NCI-H2081 treated with DMSO at 0.1 percent for 48 hours (cell line): ENCODE measurements at places on chromosomes 5 and 9.

- no peak for DNase-seq
These were observed 8.9 kb upstream of the BNC2 start for GRCh38 chr9:16879416-16879815.

DNA sequence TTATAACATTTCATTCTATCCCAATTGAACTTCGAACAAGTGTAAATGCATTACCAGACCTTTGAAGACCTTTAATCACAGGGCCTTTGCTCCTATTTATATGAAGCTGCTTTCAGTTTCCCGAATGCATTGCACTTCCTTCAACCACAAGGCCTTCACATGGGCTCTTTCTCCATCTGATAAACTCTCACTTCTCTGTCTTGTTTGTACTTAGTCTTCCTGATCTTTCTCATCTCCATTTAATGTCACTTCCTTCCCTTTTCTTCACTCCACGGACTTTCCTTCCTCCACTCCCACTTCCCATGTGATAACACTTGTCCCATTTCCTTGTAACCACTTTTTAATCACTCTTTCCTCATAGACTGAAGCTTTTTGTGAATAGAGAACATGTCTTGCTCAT is 74.3 kb upstream of the TNC start:
- DNase-seq: no peak

DNA sequence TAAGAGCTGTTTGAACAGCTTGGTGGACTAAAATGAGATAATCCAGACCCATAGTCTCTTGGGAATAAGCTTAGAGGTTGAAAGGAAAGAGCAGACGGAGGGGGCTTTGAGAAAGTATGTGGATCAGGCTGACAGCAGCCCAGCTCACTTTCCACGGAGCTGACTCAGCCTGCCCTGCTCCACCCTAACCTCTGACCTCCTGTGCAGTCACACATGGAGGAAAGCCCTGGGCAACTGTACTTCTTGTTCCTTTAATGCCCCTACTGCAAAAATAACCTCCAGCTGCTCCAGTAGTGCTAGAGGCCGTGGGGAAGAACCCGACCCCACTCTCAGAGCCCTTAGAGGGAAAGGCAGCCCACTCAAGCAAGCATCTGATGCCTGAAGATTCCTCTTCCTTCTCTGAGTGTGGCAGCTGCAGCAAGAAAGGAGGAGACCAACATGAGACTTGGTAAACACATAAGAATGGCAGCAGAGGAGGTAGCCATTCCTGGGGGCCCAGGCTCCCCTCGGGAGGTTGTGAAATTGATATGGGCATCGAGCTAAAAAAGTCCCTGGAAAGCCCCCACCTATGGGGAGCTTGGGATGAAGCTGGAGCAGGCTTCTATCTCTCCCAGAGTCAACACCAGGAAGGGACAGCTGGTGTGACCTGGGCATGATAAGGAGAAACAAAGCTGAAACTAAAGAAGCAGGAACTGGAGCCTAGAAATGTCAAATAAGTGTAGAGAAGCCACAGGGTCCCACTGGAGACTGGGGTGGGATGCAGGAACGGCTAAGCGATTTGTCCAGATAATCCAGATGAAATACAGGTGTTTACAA is 204.3 kb downstream of the PIK3R1 start:
- no peak for DNase-seq

- DNase-seq: no peak
These were observed 85.4 kb downstream of the KCNN2 start for GRCh38 chr5:114447084-114447773.

DNA sequence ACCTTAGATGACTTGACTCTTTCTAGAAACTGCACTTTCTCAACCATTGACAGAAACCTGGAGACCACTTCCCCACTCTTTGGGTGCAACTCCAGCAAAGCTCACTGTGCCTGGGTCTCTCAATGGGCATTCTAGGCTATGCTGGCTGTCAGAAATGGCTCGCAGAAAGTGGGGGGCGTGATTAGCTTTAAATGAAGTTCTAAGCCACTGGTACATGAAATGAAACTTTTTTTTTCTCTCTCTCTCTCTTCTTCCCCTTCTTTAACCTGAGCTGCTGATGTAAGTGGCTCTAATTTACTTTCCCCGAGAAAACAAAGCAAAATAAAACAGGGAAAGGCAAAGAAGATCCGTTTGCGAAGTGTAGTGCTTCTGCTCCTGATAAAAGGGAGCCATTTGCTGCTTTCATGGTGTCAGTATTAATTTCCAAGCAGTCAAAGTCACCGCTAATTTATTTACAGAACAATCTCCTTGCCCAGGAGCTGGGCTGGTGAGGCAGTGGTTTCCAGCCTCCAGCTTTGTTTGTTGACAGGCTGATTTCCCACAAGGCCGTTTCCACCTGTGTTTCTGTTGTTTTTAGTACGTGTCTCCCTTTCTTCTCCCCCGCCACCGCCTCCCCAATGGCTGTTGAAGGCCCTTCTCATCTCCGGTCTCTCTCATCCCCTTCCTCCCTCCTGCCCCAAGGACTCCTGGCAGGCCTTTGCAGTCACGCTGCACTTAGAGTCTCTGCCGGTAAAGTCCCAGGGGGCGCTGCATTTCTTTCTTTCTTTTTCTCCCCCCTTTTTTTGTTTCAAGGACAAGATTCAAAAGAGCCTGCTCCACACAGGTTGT is 422.9 kb downstream of the EBF1 start:
- DNase-seq: no peak

DNA sequence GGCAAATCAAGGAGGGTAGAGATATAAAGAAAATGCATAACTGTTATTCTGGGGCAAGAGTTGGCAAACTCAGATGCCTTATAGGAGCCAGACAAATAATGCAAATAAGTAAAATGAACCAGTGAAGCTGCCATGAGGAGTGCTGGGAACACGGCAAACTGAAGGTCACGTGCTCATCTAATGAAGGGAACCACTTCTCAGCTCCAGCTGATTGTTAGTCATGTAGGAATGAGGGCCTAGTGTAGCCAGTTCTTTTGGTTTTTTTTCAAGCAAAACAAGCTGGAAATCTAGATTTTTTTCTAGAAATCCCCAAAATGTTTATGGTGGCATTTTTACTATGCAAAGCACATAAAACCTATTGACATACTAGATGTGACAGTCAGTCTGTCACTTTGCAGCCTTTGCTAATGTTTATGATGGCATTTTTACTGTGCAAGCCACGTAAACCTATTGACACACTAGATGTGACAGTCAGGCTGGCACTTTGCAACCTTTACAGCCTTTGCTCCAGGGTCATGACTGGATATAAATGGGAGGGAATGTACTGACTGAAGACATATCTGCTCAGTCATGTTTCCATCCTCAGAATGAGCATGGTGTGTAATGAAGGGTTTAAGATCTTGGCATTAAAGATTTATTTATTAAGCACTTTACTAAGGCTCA is 39.4 kb downstream of the RUSC2 start:
- no peak for DNase-seq

GRCh38 chr5:65862384-65862783 is 64.0 kb upstream of the ERBIN start:
- no peak for DNase-seq

- no peak for DNase-seq
These were observed 207.5 kb downstream of the PAX5 start for GRCh38 chr9:36826581-36826980.

GRCh38 chr5:143267186-143267585 is 136.3 kb downstream of the NR3C1 start:
- DNase-seq: no peak

DNA sequence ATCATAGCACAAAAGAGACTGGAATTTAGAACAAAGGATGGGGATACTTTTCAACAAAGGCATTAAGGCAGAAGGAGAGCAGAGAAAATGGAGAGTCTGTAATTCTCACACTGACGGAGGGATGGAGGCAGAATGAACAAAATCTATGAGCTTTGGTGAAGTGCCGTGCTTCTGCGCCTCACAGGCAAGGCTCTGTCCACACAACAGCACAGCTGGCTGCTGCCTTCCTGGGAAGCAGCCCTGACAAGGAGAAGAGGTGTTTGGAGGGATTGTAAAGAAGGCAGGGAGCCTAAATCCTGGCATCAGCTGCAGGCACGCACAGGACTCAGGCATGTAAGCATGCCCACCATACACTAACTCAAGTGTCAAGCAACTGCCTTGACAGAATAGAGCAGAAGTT is 485.2 kb upstream of the KIF2A start:
- no peak for DNase-seq

- DNase-seq: no peak
These were observed 6.2 kb downstream of the ETF1 start for GRCh38 chr5:138536665-138537315.

- no peak for DNase-seq
These were observed 85.9 kb downstream of the SLC12A2 start for GRCh38 chr5:128169401-128170017.

DNA sequence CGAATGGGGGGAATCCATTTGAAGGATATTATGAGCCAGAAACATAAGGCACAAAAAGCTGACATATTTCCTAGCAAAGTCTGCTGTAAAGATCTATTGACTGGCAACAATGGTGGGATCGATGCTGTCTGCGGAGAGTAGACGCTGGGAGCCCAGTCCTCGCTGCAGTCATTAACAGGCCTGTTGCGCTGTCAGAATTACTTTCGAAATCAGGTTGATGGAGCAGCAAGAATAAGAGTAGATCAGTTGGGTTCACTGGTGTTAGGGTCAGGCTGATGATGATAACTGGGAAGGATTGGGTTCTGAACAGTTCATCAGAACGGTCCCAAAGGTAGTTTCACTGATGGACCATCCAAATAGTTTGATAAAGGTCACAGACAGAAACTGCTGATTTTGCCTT is 87.1 kb downstream of the MEGF10 start:
- DNase-seq: no peak

- no peak for DNase-seq
These were observed at the start of gene SLIT3 for GRCh38 chr5:169300468-169301385. Gene SLIT3, minus strand, starts transcription at chr5:169301139. Its CDS starts 430 bp downstream, at chr5:169300709.

DNA sequence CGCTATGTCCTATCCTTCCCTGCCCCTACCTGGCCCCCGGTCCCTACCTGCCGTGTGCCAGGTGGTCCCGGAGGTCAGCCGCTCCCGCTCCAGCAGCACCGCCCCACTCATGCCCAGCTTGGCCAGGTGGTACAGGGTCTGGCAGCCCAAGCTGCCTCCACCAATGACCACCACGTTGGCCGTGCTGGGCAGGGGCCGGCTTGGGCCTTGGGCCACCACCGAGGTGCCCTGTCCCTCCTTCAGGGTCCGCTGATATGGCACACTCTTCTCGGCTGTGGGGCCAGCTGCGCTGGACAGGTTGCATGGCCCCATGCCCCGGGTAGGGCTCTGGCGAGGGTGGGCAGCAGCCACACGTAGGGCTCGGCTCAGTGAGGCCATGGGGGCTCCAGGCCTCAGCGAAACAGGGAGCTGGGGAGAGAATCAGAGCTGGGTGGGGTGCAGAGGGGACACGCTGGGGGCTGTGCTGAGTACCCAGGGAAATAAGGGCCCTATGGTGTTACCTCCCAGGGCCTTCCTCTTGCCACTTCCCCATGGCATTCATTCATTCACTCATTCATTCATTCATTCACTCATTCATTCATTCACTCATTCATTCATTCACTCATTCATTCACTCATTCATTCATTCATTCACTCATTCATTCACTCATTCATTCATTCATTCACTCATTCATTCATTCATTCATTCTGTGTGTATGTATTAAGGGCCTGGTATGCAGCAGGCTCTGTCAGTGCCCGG is 4.2 kb downstream of the SARDH start:
- no peak for DNase-seq

GRCh38 chr5:109005297-109006009 is 257.8 kb downstream of the FER start:
- no peak for DNase-seq

GRCh38 chr9:80928697-80929096 is 760.6 kb downstream of the TLE1 start:
- DNase-seq: no peak

DNA sequence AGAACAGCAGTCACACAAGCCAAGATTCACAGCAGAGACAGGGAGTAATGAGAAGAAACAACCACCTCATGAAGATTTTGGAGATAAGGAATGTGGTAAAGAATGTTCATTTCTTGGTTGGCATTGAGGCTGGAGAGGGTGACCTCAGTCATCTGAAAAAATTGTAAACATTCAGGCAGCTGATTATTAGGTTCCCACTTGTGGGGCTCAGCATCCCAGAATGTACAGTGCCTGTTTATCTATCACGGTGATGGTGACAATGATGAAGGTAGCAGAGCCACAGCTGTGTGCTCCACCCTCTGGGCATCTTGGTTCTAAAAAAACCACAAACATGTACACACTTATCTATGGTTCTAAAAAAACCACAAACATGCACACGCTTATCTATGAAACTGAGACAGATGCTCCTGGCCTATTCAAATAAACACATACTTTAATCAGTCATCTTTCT is 143.9 kb upstream of the MOCS2 start:
- DNase-seq: no peak

DNA sequence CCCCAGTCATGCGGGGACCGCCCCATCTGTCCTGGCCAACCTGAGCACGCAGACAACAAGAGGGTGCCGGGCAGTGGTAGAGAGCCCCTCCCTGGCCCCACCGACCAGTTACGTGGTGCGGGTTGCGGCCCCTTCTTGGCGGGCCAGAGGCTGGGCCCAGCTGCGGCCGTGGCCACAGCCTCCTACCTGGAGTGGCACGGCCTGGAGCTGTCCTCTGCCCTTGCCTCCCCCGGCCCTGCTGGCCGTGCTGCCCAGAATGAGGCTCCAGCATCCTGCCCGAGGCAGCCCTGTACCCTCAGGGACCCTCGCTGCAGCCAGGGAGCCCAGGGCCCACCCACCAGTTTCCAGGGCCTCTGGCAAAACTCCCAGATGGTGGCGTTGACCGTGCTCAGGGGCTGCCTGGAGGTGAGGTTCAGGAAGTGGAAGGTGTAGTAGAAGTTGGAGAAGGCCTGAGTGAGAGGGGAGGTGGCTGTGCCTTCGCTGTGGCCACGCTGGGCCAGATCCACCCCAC is 5.7 kb downstream of the ENTPD8 start:
- DNase-seq: no peak

DNA sequence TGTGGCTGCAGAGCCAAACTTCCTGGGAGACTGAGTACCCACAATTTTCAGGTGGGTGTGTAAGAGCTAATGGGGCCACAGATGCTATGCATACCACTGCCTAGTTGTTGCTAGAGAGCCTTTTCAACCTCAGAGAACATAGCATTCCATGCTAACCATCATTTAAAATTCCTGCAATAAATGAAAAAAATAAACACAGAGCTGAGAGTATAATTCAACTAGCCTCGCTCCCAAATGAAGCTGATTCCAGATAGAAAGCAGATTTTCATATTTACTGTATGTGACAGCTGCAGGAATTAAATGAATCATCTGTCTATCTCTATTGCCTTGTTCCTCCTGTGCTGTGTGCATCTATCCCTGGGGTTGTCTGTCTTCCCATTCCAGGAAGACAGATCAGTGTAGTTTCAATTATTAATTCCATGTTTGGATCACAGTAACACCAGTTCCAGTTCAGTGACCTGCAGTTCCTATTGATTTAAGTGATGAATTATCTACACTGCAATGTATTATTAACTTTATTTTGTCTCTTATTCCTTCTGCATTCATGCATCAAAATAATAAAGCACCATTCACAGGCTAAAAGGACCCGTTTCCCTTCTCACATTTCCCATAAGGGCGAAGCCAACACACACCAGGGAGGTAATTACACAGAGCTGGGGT is 324.5 kb downstream of the SLIT3 start:
- no peak for DNase-seq

GRCh38 chr5:67806654-67807438 is 408.7 kb upstream of the PIK3R1 start:
- DNase-seq: no peak

- DNase-seq: no peak
These were observed 892.2 kb upstream of the ACO1 start for GRCh38 chr9:31492229-31492628.
